T1000 (cell line): ENCODE measurements at places on chromosomes 7 and 10.

DNA sequence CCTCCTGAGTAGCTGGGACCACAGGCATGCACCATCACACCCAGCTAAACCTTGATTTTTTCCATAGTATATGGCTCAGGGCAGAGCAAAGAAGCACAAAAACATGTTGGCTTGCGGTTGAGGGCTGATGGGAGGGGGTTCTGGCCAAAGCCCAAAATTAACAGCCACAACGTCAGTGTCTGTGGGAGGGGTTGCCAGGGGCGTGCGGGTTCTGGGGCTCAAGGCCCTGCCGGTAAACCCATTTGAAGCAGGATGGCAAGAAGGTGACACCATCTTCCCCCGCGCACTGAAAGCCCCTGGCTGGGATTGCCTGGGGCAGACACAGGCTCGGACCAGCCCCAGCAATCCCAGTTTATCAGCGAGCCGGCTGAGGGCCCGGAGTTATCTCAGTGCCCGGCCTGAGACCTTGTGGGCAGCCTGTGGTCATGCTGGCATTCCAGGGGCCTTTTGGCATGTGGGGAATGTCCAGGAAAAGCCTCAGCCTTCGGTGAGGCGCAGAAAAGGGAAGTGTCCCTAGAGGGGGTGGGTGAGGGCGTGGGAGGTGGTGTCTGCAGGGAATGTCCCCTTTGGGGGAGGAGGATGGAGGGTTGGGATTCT lies 167.7 kb upstream of the TNRC18 start:
- DNase-seq: peak; percentile 86

DNA sequence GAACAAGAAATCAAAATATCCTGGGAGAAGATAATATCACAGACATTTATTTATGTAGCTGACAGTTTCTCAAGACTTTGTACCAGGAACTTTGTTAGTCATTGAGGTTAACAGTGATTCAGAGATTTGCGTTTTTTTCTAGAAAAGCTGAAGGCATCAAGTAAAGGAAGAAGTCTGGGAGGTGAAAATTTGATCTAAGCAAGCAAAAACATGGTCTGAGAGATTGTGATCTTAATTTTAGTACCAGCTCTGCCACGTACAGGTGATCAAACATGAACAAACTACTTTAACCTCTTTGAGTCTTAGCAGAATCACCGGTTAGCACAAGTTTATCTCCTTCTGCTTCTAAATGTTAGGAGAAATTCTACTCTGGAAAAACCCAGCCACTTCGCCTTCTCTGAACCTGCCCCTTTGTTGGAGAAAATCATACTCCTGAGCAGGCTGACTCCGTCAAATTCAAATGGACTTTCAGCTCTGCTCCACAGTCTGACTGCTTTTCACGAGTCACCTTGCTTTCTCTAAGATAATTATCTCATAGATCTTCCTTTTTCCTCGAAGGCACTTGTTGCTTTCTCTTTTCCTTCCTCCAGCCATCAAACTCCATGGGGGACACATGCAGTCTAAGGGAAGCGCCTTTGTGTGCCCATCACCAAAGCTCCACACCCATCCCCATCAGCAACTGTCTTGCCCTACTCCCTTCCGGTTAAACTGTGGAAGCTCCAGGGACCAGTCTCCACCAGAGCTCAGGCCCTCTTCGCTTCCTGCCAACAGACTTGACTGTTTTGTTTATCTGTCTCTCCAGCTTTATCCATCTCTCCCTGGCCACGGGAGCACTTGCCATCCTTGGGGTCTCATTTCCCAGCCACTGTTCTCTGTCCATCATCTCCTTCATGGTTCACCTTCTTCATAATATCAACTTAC lies 86.3 kb downstream of the PRKCQ start:
- no peak for DNase-seq

DNA sequence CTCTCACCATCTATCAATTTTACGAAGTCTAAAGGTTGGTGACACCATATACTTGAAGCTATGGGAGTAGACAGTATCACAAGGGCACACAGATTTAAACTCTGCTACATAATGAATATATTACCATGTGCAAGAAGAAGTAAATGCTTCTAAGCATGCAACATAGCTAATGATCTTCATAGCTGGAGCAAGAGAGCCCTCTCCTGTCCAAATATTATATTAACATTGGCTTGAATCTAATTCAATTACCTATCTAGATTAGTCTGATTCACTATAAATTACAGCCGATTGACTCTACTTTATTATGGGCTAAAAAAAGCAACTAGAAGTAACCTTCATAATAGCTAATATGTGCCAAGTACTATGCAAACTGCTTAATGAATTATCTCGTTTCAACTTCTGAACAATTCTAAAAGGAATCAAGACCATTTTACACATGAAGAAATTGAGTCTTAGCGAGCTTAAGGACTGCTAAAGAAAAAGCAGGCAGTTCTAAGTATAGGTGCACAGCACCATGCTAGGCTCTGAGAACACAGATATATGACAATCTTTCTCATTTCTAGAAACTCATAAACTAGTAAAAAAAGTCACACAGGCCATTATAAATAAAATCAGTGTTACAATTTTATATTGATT lies 21.9 kb downstream of the FRA10AC1 start:
- no peak for DNase-seq

DNA sequence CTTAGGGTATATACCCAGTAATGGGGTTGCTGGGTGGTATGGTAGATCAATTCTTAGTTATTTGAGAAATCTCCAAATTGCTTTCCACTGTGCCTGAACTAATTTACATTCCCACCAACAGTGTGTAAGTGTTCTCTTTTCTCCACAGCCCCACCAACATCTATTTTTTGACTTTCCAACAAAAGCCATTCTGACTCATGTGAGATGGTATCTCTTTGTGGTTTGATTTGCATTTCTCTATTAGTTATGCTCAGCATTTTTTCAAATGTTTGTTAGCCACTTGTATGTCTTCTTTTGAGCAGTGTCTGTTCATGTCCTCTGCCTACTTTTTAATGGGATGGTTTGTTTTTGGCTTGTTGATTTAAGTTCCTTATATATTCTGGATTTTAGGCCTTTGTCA lies 66.4 kb downstream of the MGAM2 start:
- DNase-seq: no peak

GRCh38 chr10:126094537-126094936 lies 198.2 kb downstream of the FANK1 start:
- DNase-seq: no peak

GRCh38 chr7:106537119-106537518 lies 123.8 kb downstream of the CCDC71L start:
- no peak for DNase-seq

DNA sequence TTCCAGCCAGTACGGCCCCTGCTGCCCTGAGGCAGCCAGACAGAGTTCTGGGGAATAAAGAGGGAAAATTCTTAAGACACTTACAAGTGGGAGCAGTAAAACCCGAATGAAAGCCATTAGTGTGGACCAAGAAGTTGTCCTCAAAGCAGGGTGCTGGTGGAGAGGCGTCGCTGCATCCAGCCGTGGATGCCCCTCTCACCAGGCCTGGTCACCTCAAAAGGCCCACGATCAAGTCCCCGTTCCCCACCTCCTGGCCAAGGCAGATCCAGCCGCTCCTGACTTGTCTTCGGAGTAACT lies 656 bp downstream of the VSTM4 start:
- no peak for DNase-seq

GRCh38 chr7:7992506-7992905 lies 23.9 kb downstream of the GLCCI1 start:
- no peak for DNase-seq

GRCh38 chr10:125014836-125015355 lies 73.0 kb downstream of the ZRANB1 start:
- DNase-seq: no peak

GRCh38 chr10:110842326-110842904 lies 29.3 kb upstream of the PDCD4 start:
- DNase-seq: no peak

DNA sequence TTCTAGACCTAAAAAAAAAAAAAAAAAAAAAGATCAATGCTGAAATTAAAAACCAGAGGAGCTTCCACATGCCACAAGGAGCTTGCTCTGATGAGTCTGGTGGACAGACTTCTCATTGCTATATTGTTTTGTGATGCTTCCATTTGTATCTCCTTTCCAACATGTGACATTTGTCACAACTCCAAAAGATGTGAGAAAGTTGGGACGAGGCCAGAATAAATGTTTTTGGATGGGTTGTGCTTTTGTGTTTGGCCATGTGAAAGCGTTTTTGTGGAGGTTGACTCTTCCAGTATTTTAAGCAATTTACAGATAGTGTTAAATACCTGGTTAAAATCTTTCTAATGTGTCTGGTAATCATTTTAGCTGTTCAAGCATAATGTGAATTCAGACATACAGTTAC lies 280.1 kb downstream of the SKAP2 start:
- DNase-seq: no peak

- DNase-seq: no peak
Observed at GRCh38 chr10:55369670-55370420, 568.8 kb upstream of the PCDH15 start.

DNA sequence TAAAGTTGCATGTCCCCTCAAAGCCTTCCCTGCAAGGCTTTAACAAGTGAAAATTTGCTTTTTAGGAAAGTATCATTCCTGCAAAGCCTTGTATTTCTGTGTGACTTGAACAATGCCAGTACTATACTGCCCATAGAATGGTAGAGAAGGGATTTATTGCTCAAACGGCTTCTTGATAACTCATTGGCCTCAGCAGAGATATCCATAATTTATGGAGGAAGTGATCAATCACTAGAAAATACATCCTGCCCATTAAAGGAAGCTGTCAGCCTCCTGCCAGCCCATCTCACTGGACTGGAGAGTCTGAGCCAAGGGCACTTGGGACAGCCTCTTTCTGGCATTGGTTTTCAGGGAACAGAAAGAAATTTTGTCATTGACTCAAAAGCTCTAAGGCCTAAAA lies 152.6 kb downstream of the XPNPEP1 start:
- DNase-seq: no peak
